Stimulated activated CD4-positive, alpha-beta T cell treated with anti-CD3 and anti-CD28 coated beads, Interleukin-1b, Interleukin-23, amount 100 ng/mL, for 1 hour (primary cell): ENCODE measurements at places on chromosomes 6 and 20.

GRCh38 chr6:119313937-119314884 is 35.4 kb downstream of the MAN1A1 start:
- no peak for DNase-seq

DNA sequence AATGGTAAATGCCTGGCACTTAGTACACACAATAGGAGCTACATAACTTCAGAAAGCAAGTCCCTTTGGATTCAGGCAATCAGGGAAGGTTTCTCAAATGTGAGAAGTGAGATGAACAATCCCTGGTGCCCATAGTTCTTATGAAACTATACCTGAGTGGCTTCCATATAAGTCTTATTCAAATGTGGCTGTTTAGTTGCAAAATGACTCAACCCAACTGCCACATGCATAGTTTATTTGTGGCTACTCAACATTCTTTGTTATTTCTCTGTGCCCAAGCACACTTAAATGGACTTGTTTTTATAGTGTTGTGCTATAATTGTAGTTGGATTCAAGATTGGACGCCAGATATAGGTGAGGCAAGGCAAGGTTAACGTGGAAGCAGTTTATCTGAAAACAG is 93.7 kb upstream of the ATXN1 start:
- no peak for DNase-seq

DNA sequence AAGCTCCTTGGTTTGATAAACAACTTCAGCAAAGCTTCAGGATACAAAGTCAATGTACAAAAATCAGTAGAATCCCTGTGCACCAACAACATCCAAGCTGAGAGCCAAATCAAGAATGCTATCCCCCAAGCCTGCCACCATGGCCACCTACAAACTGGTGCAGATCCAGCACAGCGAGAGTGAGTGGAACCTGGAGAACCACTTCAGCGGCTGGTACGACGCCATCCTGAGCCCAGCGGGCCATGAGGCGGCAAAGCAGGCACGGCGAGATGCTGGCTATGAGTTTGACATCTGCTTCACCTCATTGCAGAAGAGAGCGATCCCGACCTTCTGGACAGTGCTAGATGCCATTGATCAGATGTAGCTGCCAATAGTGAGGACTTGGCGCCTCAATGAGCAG is 170.3 kb downstream of the KHDC1L start:
- DNase-seq = no peak

GRCh38 chr6:50853939-50854338 is 35.3 kb downstream of the TFAP2B start:
- DNase-seq = no peak

- DNase-seq = no peak
Measured at GRCh38 chr20:34705397-34706301, 1.5 kb downstream of the TP53INP2 start.

DNA sequence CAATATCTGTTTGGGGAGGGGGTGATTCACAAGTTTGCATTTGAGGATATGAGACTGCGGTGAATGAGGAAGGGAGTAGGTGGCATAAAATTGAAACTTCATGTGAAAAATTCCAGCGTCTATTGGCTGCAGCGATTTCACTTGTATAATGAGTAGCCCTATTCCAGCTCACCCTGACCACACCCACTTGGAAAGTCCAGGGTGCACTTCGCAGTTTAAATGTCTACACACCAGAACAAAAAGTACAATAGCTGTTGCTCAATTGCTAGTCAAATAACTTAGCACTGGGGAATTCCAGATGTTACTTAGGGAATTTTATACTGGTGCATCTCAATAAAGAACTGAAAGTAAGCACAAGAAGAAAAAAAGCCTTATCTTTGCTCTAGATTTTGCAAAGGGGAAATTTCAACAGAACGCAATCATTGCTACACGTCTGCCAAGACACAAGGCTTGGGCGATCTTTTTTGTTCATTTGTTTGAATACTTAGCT is 6.3 kb downstream of the TNFAIP3 start:
- DNase-seq = no peak

GRCh38 chr6:64750910-64751309 is 956.1 kb downstream of the EYS start:
- DNase-seq = no peak

DNA sequence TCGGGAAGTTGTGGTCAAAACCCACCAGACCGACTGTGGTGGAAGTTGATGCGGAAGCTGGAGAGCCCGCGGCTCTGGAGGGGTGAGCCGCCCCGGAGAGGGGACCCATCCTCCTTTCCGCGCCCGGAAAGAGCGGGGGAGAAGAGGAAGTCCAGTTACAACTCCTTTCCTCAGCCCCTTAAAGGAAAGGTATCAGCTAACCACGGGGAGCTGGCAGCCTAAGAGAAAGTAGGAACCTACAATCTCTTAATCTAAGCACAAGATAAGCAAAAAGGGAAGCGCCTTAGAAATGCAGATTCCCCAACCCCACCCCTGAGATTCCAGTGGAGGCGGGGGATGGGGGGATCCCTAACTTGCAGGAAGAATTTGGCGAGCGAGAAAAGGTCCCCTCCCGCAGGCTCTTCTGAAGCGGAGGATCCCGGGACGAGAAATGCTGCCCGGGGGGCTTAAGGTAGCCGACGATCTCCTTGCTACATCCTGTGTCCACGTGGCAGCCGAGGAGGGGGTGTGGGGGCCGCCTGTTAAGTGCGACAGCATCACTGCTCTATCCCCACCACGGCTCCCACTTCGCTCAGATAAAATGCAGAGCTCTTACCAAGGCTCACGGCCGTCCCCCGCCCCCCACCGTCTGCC is 87.5 kb downstream of the ZFP64 start:
- no peak for DNase-seq

- no peak for DNase-seq
Measured at GRCh38 chr6:40194447-40195170, 260.3 kb upstream of the MOCS1 start.

- DNase-seq = no peak
Measured at GRCh38 chr6:137102050-137102848, 57.5 kb upstream of the IL20RA start.

GRCh38 chr6:152184917-152185574 is 377.6 kb downstream of the ESR1 start:
- no peak for DNase-seq

GRCh38 chr20:62258499-62259293 is 20.4 kb downstream of the OSBPL2 start:
- no peak for DNase-seq

GRCh38 chr6:42260972-42261371 is 43.3 kb upstream of the MRPS10 start:
- no peak for DNase-seq

DNA sequence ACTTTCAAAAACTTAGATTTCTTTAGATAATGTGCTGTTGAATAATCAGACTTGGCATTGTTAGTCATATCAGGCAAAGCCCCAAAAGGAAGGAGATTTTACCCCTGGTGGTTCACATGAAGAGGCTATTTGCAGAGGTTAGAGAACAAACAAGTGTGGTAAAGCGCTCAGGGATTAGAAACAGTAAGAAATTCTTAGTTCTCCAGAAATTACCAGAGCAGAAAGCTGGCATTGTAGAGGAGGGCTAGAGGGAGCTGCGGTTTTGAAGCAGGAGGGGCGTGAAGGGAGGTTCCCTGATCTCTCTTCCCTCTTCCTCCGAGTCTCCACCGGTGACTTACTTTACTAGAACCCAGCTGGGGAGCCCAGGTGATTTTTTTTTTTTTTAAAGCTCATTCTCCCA is 10.2 kb downstream of the MYO6 start:
- DNase-seq = no peak

- DNase-seq = no peak
Measured at GRCh38 chr6:129686941-129687627, 22.9 kb downstream of the ARHGAP18 start.

GRCh38 chr6:156791320-156791850 is 14.2 kb downstream of the ARID1B start:
- no peak for DNase-seq

DNA sequence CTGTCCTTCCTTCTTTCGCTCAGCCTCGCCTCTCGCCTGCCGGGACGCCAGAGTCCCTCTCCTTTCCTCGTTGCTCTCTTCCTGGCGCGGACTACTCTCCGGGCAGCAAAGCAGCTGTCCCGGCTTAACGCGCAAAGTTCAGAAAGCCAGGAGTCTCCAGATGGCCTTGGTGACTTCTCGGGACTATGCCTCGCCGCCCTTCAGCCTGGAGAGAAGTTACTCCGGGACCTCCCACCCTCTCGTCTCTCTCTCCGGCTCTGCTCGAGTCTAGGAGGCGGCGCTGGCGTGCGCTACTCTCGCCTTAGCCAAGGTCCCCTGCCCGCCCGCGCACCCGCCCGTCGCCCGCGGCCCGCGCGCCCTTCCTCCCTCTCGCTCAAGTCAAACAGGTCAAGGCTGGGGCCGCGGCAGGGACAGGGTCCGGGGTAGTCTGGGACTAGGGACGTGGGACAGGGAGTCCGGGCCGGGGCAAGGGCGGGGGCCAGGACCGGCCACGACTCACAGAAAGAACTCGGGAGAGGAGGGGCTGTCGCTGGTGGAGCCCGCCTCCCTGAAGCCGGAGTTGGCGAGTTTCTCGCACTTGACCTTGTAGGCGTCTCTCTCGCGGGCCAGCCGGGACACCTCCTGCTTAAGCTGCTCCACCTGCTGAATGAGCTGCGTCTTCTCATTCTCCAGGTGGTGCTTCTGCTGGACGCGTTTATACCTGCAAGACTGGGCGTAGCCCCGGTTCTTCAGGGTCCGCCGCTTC is 1.5 kb downstream of the MAFB start:
- DNase-seq = no peak

DNA sequence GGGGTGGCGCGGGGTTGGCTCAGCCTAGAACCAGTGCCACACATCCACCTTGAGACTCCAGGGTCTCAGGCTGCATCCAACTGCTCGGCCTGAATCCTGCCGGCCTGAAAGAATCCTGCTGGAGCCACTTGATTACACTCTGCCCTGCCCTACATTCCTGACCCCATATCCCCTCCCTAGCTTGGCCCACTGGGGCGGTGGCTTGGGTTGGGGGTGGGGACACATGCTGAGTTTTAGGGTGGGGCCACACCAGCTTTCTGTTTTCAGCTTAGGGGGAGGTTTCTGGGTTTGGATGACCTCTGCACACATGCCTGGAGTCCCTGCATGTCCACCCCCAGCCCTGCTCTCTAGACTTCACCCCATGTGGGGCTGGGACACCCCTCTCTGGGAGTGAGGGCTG is 6.8 kb downstream of the ITPR3 start:
- DNase-seq = no peak

- DNase-seq = no peak
Measured at GRCh38 chr6:78561015-78561414, 306.3 kb upstream of the IRAK1BP1 start.

- no peak for DNase-seq
Measured at GRCh38 chr6:129153257-129153656, 270.3 kb downstream of the LAMA2 start.

GRCh38 chr6:28543651-28544610 is 18.2 kb downstream of the GPX5 start:
- no peak for DNase-seq

DNA sequence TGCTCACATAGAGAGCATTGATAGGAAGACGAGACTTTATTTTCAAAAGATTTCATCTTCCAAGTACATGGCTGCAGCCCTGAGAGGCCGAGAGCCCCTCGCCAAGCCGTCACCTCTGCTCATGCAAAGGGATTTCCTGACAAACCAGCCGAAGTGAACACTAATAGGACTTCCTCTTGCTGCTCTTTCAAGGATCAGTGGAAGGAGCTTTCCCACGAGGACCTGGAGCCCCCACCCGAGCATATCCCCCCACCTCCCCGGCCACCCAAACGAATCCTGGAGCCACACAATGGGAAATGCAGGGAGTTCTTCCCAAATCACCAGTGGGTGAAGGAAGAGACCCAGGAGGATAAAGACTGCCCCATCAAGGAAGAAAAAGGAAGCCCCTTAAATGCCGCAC is 69.3 kb downstream of the PTPN1 start:
- DNase-seq = no peak

DNA sequence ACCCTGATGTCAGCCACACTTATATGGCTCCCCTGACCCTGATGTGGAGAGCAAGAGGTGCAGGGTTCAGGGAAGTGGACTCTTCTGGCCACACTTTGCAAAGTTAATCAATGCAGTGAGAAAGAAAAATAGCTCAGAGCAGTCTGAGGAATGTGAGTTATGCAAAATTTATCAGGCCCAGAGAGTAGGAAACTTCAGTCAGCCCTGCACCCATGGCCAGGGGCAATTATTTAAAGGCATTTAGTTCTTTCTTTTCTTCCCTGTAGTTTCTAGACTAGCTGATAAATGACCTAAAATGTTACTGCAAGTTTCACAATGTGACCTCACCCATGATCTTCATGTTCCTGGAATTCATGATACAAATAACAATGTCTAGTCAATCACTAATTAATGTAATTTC is 143.7 kb upstream of the GGTLC1 start:
- DNase-seq = no peak

- DNase-seq = no peak
Measured at GRCh38 chr20:8049310-8049709, 29.7 kb upstream of the TMX4 start.

DNA sequence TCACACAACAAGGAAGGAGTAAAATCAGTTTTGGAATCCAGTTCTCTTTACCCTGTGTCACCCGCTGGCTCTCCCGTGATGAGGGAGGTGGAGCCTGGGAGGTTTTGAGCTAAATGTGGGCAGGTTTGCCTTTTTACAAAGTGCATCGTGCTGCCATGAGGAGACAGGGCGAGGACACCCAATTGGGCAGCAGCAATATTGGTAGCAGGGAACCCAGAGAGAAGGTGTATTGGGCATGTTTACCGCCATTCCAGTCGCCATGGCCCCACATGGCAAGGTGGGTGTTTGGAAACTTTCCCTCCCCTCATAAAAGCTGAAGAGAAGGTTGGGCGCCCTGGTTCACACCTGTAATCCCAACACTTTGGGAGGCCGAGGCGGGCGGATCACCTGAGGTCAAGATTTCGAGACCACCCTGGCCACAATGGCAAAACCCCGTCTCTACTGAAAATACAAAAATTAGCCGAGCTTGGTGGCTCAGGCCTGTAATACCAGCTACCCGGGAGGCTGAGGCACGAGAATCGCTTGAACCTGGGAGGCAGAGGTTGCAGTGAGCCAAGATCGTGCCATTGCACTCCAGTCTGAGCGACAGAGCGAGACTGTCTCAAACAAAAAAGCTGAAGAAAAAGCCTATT is 3.5 kb upstream of the UBE2V1 start:
- DNase-seq = no peak

DNA sequence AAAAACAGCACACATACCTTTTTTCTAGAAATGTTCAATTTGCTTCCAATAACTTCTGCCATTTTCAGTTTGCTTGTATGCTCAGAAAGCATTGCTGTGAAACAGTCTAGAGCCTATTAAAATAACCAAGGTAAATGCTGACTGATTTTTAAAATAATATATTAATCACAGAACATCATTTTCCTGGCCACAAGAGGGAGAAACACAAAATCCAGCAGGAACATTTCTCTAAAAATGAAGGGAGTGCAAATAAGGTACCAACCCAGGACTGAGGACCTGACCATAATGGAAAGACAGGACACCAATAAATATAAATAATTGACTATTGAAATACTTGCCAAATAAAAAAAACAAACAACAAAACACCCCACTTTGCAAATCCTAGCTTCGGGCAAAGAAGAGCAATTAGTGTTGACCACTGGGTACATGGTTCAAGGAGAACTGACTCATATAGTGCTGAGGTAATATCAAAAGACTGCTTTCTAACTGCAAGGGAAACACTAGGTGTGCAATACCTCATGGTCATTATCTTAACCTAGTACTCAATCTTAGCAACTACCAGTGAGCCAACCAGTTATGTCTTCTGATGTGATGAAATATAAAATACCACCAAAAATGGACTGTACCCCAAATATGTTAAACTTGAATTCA is 42.9 kb downstream of the MDN1 start:
- DNase-seq = no peak

GRCh38 chr6:54286141-54286540 is 22.1 kb upstream of the TINAG start:
- no peak for DNase-seq
